Breast epithelium (tissue), 4 donors: ENCODE measurements at places on chromosomes 16 and 17. TPM values are rescaled to one million over a fixed set of nuclear protein-coding genes. Genes with fewer than 3 reads are reported as not detected.

The LHX1 gene
- not detected for total RNA-seq

GRCh38 chr16:85025781-85026653 lies 1.6 kb upstream of the KIAA0513 start:
- H3K27ac ChIP-seq = no peak overlapping the region
- no peak overlapping the region for H3K4me3 ChIP-seq
- no peaks in the 10 kb centered on the region for H3K36me3 ChIP-seq
- no peak for DNase-seq
- H3K27me3 ChIP-seq = no peaks in the 10 kb centered on the region
- H3K4me1 ChIP-seq = peaks cover 17% of the 10 kb centered on the region

GRCh38 chr16:71570144-71570543 lies 6.7 kb downstream of the TAT start:
- no peak overlapping the region for H3K4me3 ChIP-seq
- DNase-seq = no peak
- H3K36me3 ChIP-seq = no peaks in the 10 kb centered on the region
- H3K4me1 ChIP-seq = no peaks in the 10 kb centered on the region
- no peaks in the 10 kb centered on the region for H3K27me3 ChIP-seq
- no peak overlapping the region for H3K27ac ChIP-seq

The GPR179 gene
- total RNA-seq = under 0.01 TPM

The ANKRD40CL gene
- total RNA-seq = not detected

The IL32 gene
- 12.0 TPM for total RNA-seq

DNA sequence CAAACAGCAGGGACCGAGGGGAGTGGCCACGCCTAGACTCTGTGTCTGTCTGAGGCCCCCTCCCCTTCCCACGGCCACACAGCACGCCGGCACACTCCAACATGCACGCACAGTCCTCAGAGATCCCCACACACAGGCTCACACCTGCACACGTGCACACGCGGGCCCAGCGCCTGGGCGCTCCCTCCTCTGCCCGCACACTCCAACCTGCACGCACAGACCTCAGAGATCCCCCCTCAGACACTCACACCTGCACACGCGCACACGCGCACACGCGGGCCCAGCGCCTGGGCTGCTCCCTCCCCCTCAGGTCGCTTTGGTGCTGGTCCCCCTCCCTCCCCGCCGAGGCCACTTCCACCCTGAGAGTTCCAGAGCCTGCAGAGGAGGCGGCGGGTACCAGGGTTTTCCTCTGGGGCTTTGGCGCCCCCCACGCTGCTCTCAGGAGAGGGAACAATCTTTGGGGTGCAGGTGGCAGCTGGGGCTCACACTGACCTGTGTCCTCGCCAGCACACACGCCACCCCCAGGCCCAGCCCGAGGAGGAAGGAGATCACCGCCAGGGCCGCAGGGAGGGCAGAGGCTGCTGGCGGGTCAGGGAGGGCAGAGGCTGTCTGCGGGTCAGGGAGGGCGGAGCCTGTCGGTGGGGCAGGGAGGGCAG lies 1.6 kb downstream of the CD7 start:
- no peak overlapping the region for H3K4me3 ChIP-seq
- no peak for DNase-seq
- peaks cover 14% of the 10 kb centered on the region for H3K27me3 ChIP-seq
- H3K4me1 ChIP-seq = no peaks in the 10 kb centered on the region
- no peak overlapping the region for H3K27ac ChIP-seq

The PRR15L gene
- total RNA-seq = 38.7 TPM

The GAS2L2 gene
- total RNA-seq = 0.33 TPM

GRCh38 chr16:9003322-9003721 lies 39.6 kb upstream of the USP7 start:
- H3K27ac ChIP-seq = no peak overlapping the region
- DNase-seq = peak; percentile 44
- no peak overlapping the region for H3K4me3 ChIP-seq
- H3K27me3 ChIP-seq = no peaks in the 10 kb centered on the region
- H3K36me3 ChIP-seq = no peaks in the 10 kb centered on the region

DNA sequence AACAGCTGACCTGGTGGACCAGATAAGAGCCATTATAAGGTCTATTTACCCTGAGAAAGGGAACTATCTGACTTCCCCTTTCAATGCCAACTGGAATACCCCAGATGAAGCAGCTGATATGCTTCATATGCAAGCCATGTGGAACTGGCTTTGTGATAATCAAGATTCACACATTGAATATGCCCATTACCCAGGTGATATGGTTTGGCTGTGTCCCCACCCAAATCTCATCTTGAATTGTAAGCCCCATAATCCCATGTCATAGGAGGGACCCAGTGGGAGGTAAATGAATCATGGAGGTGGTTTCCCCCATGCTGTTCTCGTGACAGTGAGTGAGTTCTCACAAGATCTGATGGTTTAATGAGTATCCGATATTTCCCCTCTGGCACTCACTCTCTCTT lies 42.1 kb downstream of the IKZF3 start:
- no peak for DNase-seq
- H3K4me3 ChIP-seq = no peak overlapping the region
- no peak overlapping the region for H3K27ac ChIP-seq
- H3K27me3 ChIP-seq = no peaks in the 10 kb centered on the region
- no peaks in the 10 kb centered on the region for H3K4me1 ChIP-seq

DNA sequence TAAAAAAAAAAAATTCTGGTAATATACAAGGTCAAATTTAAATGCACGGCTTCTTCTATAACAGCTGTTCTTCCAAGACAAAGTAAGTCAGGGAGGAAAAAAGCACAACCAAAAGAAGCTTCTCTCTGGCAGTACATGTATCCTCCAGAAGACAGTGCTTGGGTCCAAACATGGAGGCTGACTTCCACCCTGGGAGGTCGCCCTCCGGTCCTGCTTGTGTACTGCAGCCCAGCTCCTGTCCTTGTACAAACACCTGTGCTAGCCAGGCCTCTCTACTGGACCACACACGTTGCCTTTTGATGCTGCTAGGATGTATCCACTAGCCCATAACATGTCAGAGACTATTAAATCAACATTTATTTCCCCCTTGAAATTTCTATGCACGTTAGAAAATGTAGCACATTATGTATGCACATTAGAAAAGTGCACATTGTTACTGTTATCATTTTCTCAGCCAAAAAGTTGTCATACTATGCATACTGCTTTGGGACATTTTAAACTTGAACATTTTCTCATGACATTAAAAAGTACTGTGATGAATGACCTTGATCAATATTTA lies 21.9 kb downstream of the TEKT3 start:
- H3K36me3 ChIP-seq = no peaks in the 10 kb centered on the region
- no peaks in the 10 kb centered on the region for H3K27me3 ChIP-seq
- H3K4me3 ChIP-seq = no peak overlapping the region
- no peak for DNase-seq
- H3K27ac ChIP-seq = no peak overlapping the region

- no peak for DNase-seq
- H3K4me3 ChIP-seq = no peak overlapping the region
- H3K27me3 ChIP-seq = no peaks in the 10 kb centered on the region
- no peaks in the 10 kb centered on the region for H3K36me3 ChIP-seq
Observed at GRCh38 chr16:83214671-83215070, 587.9 kb downstream of the CDH13 start.

- no peaks in the 10 kb centered on the region for H3K36me3 ChIP-seq
- no peaks in the 10 kb centered on the region for H3K4me1 ChIP-seq
- H3K27ac ChIP-seq = no peak overlapping the region
- no peaks in the 10 kb centered on the region for H3K27me3 ChIP-seq
- DNase-seq = no peak
Observed at GRCh38 chr16:72604375-72604774, 432.4 kb upstream of the PMFBP1 start.

DNA sequence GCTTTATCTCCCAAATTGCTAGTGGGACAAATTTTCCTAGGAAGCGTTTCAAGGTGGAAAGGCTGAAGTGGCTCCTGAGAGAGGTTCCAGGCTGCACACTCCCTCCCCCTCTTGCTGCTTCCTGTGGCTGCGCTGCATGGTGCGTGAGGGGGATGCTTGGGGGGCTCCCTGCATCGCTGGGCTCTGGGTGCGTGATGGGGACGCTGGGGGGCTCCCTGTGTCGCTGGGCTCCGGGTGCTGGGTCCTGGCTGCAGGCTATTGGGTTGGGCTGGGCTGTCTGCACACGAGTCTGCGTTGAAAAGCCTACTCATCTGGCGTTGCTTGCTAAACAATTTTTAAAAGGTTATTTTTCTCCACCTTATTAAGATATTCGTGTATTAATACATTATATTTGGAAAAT lies 30.1 kb downstream of the NDEL1 start:
- no peak for DNase-seq
- H3K36me3 ChIP-seq = no peaks in the 10 kb centered on the region
- no peak overlapping the region for H3K27ac ChIP-seq
- H3K27me3 ChIP-seq = no peaks in the 10 kb centered on the region

The SOST gene
- not detected for total RNA-seq

DNA sequence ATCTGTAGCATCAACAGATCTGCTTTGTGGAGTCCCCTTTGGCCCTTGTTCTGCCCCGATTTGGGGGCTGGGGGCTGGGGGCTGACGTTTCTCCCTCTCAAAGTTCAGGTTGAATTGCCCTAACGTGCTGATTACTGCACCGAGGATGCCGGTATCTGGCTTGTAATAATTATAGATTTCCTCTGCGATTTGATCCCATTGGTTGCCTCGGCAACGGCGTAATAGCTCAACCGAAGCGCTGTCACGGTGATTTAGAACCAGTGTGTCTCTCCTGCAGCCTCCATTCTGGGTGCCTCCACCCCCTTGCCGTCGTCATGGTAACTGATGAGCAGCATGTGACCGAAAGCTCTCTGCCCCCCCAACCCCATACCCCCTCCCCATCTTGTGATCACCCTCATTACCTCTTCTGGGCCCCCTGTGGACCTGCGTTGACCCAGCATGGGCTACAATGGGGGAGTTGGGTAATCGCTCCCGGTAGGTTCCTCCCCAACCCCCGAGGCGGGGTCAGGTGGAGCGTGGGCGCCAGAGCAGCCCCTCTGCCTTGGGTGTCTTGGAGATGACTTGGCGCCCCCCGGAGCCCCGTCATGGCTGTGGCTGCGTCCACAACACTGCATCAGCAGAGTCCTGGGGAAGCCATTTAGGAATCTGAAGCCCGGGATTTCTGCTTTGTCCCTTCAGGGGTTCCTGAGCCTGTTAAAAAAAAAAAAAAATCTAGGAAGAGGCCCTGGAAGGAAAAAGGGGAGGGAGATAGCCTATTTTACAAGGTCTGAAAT lies 38.4 kb downstream of the ABAT start:
- H3K4me3 ChIP-seq = no peak overlapping the region
- H3K27me3 ChIP-seq = no peaks in the 10 kb centered on the region
- H3K4me1 ChIP-seq = no peaks in the 10 kb centered on the region
- H3K36me3 ChIP-seq = no peaks in the 10 kb centered on the region
- no peak overlapping the region for H3K27ac ChIP-seq

- no peaks in the 10 kb centered on the region for H3K36me3 ChIP-seq
- H3K4me3 ChIP-seq = no peak overlapping the region
- no peak overlapping the region for H3K27ac ChIP-seq
- H3K4me1 ChIP-seq = no peaks in the 10 kb centered on the region
- no peaks in the 10 kb centered on the region for H3K27me3 ChIP-seq
Observed at GRCh38 chr16:12150600-12150999, 174.1 kb downstream of the SNX29 start.

DNA sequence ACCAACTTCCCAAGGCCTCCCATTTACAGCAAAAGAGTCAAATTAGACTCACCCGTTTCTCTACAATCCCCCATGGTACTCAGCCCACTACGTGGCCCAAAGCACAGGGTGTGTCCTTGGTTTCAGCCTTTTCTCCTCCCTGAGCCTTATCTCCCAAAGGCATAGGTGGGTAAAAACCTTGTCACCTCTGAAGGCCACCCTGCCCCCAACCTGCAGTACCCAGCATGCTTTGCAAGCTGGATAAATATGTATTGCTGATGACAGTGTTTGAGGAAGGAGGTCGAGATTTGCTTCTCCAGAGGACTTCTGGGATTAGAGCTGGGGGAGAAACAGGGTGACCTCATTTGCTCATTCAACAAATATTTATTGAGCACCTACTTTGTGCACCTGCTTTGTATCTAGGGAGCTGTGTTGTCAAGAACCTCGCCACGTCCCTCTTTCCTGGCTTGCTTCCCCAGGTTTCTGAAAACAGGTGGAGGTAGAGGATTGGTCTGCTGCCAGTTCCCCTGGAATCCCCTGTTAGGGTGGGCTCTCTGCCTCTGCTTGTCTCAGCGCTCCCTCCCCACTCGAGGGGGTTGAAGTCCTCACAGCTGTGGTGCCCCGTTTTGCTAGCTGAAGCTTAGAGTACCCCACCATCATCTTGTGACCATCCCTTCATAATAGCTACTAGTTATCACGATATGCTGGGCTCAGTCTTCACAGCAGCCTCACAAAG lies 3.0 kb downstream of the LASP1 start:
- H3K4me3 ChIP-seq = peak overlapping the region; percentile 92
- H3K27me3 ChIP-seq = no peaks in the 10 kb centered on the region
- peak overlapping the region; percentile 94 for H3K27ac ChIP-seq
- peaks cover 16% of the 10 kb centered on the region for H3K4me1 ChIP-seq
- no peaks in the 10 kb centered on the region for H3K36me3 ChIP-seq

DNA sequence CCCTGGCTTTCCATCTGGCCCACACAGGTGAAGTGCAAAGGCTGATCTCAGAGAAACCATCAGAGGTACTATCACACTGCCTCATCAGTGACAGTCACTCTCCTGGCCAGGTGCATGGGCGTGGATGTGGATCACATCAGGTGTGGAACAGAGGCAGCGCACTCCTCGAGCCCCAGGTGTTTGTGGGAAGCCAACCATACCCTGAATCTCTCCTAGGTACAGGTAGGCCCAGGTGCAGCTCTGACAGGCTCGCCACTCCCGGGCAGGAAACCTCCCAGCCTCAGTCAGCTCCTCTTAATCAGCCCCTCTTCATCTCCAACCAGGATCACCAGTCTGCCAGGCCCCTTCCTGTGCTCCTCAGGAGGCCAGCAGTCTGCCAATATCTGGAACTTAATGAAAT lies 31.7 kb downstream of the TLE7 start:
- H3K4me3 ChIP-seq = no peak overlapping the region
- no peaks in the 10 kb centered on the region for H3K4me1 ChIP-seq
- H3K27ac ChIP-seq = no peak overlapping the region
- no peaks in the 10 kb centered on the region for H3K27me3 ChIP-seq
- no peaks in the 10 kb centered on the region for H3K36me3 ChIP-seq

The NECAB2 gene
- not detected for total RNA-seq

GRCh38 chr16:76265434-76266045 lies 11.7 kb upstream of the CNTNAP4 start:
- no peak overlapping the region for H3K4me3 ChIP-seq
- no peak for DNase-seq
- H3K27ac ChIP-seq = no peak overlapping the region

DNA sequence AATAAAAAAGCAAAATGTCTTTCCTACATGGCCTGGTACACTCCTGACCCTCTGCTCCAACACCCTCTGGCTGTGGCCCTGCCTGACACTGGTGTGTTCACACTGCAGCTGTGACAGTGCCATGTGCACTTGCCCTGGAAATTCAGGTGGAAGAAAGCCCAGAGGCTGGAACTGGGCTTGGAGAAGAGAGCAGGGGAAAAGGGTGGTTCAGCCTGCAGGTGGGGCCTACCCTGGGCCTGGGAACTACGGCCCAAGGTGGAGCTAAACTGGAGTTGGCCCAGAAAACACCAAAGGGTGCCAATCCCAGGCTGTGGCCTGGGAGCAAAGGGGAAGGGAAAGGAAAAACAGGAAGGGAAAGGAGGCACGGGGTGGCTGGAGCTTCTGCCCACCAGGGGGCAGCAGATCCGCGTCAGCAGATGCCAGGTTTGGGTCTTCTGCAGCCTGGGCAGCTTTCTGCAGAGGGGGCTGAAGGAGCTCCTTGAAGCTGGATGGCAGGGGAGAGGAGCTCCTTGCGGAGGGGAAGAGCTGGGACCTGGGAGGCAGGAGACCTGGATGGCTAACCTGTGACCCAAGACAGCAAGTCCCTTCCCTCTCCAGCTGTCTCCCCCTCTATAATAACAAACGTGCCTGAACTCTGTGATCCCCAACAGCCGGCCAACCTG lies 15.4 kb upstream of the CTCF start:
- H3K4me3 ChIP-seq = no peak overlapping the region
- H3K27ac ChIP-seq = peak overlapping the region; percentile 56
- H3K27me3 ChIP-seq = no peaks in the 10 kb centered on the region
- peak; percentile 59 for DNase-seq
- H3K4me1 ChIP-seq = peaks cover 5% of the 10 kb centered on the region
- H3K36me3 ChIP-seq = no peaks in the 10 kb centered on the region
